ENCODE measurements at places on chromosomes 6 and 20. TPM values are rescaled to one million over a fixed set of nuclear protein-coding genes. Genes with fewer than 3 reads are reported as not detected.

The SRSF12 gene
- total RNA-seq = under 0.01 TPM

The FIG4 gene
- total RNA-seq = 18.6 TPM

The KIF13A gene
- total RNA-seq = 80.5 TPM

The SLC13A3 gene
- 0.43 TPM for total RNA-seq

The RIPOR3 gene
- not detected for total RNA-seq

The SLC22A2 gene
- total RNA-seq = not detected

The CHD6 gene
- total RNA-seq = 33.1 TPM

The BPIFB4 gene
- not detected for total RNA-seq

The CST2 gene
- total RNA-seq = not detected

The TNFRSF21 gene
- total RNA-seq = 26.5 TPM

The R3HDML gene
- not detected for total RNA-seq

The SLC9A8 gene
- total RNA-seq = 6.9 TPM

The RNF182 gene
- 0.40 TPM for total RNA-seq

The ATP6V1G2 gene
- total RNA-seq = 0.50 TPM

The RPS6KA2 gene
- total RNA-seq = 107 TPM

The GDAP1L1 gene
- total RNA-seq = not detected

The CST5 gene
- not detected for total RNA-seq

The VGLL2 gene
- not detected for total RNA-seq

The RNF144B gene
- 135 TPM for total RNA-seq

The LST1 gene
- 0.29 TPM for total RNA-seq

The GMEB2 gene
- 8.6 TPM for total RNA-seq

The RBL1 gene
- total RNA-seq = 34.7 TPM

The LRRC73 gene
- total RNA-seq = not detected

The CLPSL2 gene
- not detected for total RNA-seq

The PDYN gene
- total RNA-seq = not detected

The CD109 gene
- 30.5 TPM for total RNA-seq

The PRDM13 gene
- not detected for total RNA-seq

The SLC17A3 gene
- not detected for total RNA-seq

The DEFB124 gene
- total RNA-seq = not detected

The OPN5 gene
- not detected for total RNA-seq

The BTNL2 gene
- total RNA-seq = not detected

The DYNLRB1 gene
- 61.6 TPM for total RNA-seq

The GJA1 gene
- total RNA-seq = 527 TPM

The FAM162B gene
- 0.36 TPM for total RNA-seq

The LBP gene
- under 0.01 TPM for total RNA-seq

The MYBL2 gene
- total RNA-seq = 67.0 TPM

The PSORS1C1 gene
- 2.0 TPM for total RNA-seq

The RUNX2 gene
- not detected for total RNA-seq

The MMS22L gene
- total RNA-seq = 44.1 TPM

The HRH3 gene
- total RNA-seq = not detected

The BMP7 gene
- total RNA-seq = not detected

The LINC00237 gene
- not detected for total RNA-seq

The REV3L gene
- 43.1 TPM for total RNA-seq

The MLN gene
- total RNA-seq = not detected

The GLP1R gene
- total RNA-seq = not detected
